Upper lobe of right lung (tissue), 1 donor: ENCODE measurements at places on chromosomes 13 and 19. TPM values are rescaled to one million over a fixed set of nuclear protein-coding genes. Genes with fewer than 3 reads are reported as not detected.

DNA sequence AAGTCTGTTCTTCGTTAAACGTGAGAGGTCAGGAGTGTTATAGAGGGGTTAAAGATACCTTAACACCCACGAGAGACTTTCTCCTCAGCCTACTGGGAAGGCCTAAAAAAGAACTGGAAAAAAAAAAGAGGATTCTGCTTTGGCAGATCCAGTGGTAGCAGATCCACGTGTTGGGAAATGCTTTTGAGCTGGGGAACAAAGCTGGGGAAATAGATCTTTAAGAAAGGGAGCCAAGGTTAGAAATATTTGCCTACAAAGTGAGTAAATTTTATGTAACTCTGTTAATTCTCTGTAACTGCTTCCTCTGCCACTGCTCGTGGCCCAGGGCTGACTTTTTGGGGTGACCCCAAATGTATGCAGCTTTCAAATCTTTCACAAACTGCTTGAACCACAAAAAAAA is 11.7 kb downstream of the RFX2 start:
- H3K4me3 ChIP-seq = no peak overlapping the region
- no peak for DNase-seq
- no peaks in the 10 kb centered on the region for H3K36me3 ChIP-seq
- peak overlapping the region; percentile 89 for H3K27ac ChIP-seq

DNA sequence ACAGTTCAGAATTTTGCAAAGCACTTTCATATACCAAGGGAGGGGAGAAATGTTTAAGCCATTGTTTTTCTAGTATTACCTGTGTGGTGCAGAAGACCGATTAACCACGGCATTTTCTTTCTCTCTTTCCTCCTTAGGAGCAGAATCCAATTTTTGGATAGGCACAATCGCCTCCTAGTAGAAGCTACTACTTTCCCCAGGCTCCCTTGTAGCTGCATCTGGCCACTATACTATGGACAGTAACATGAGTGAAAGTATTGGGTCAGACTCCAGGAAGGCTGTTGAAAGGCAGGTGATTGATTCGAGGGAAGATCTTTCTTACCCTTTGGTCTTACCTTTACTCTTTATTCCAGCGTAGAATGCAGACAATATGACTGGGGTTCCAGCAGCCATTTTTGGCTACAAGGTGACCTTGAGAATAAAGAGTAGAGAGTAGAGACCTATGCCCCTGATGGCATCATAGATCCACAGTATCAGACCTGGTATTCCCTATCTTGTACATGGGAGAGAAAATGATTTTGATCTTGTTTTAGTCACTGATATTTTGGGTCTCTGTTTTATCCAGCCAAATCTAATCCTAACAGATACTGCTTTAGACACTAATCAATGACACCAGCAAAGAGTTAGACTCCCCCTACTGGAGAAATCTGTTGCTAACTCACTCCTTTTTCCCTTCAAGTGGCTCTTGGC is 77.0 kb downstream of the LRRC63 start:
- no peak overlapping the region for H3K4me3 ChIP-seq
- H3K4me1 ChIP-seq = no peaks in the 10 kb centered on the region
- no peaks in the 10 kb centered on the region for H3K27me3 ChIP-seq
- no peak overlapping the region for H3K27ac ChIP-seq
- no peak for DNase-seq

DNA sequence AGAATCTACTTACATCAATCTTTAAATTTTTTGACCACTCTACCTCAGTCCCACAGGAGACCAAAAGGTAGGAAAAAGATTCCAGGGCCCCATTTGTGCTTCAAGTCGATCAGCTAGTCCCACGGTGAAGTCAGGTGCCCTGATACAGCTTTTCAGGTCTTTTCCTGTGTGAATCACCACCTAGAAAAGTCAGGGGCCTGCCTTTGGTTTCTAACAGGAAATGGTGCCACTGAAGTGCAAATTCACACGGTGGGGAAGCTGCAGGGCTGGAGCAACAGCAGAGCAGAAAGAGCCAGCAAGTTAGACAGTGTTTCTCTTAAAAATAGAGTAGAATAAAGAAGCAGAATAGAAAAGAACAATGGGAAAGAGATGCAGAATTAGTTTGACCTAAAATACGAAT is 107.5 kb downstream of the KLF12 start:
- no peaks in the 10 kb centered on the region for H3K4me1 ChIP-seq
- no peaks in the 10 kb centered on the region for H3K27me3 ChIP-seq
- DNase-seq = no peak

- no peaks in the 10 kb centered on the region for H3K27me3 ChIP-seq
- DNase-seq = no peak
- no peaks in the 10 kb centered on the region for H3K4me1 ChIP-seq
- no peak overlapping the region for H3K27ac ChIP-seq
- H3K36me3 ChIP-seq = peaks cover 69% of the 10 kb centered on the region
These were observed 40.1 kb downstream of the PSPC1 start for GRCh38 chr13:19742643-19743042.

GRCh38 chr19:56141417-56141993 is 418 bp downstream of the ZNF444 start:
- peak overlapping the region; percentile 62 for H3K4me3 ChIP-seq
- no peaks in the 10 kb centered on the region for H3K27me3 ChIP-seq
- no peak for DNase-seq
- H3K27ac ChIP-seq = peak overlapping the region; percentile 94
- H3K36me3 ChIP-seq = no peaks in the 10 kb centered on the region

GRCh38 chr13:110130431-110130830 is 176.5 kb downstream of the COL4A1 start:
- H3K36me3 ChIP-seq = no peaks in the 10 kb centered on the region
- H3K27me3 ChIP-seq = no peaks in the 10 kb centered on the region
- peaks cover 16% of the 10 kb centered on the region for H3K4me1 ChIP-seq
- no peak overlapping the region for H3K27ac ChIP-seq

- no peaks in the 10 kb centered on the region for H3K4me1 ChIP-seq
- no peak overlapping the region for H3K4me3 ChIP-seq
- H3K27me3 ChIP-seq = no peaks in the 10 kb centered on the region
- no peak overlapping the region for H3K27ac ChIP-seq
- H3K36me3 ChIP-seq = no peaks in the 10 kb centered on the region
These were observed 110.4 kb upstream of the TSC22D1 start for GRCh38 chr13:44686531-44686934.

DNA sequence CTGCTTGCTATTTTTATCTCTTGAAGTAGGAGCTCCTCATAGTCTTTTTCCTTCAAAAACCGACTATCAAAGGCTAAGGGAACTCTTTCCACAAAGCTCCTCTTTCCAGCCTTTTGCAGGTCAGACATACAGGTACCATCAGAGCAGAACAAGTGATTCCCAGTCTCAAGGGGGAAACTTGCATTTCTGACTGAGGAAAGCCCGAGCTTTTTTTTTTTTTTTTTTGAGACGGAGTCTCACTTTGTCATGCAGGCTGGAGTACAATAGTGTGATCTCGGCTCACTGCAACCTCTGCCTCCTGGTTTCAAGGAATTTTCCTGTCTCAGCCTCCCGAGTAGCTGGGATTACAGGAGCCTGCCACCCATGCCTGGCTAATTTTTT is 32.0 kb downstream of the RUBCNL start:
- no peaks in the 10 kb centered on the region for H3K36me3 ChIP-seq
- H3K27ac ChIP-seq = no peak overlapping the region
- DNase-seq = no peak

- DNase-seq = no peak
- no peak overlapping the region for H3K4me3 ChIP-seq
- peaks cover 31% of the 10 kb centered on the region for H3K4me1 ChIP-seq
- H3K27me3 ChIP-seq = no peaks in the 10 kb centered on the region
These were observed 69.4 kb upstream of the SPATA13 start for GRCh38 chr13:24091080-24091479.

DNA sequence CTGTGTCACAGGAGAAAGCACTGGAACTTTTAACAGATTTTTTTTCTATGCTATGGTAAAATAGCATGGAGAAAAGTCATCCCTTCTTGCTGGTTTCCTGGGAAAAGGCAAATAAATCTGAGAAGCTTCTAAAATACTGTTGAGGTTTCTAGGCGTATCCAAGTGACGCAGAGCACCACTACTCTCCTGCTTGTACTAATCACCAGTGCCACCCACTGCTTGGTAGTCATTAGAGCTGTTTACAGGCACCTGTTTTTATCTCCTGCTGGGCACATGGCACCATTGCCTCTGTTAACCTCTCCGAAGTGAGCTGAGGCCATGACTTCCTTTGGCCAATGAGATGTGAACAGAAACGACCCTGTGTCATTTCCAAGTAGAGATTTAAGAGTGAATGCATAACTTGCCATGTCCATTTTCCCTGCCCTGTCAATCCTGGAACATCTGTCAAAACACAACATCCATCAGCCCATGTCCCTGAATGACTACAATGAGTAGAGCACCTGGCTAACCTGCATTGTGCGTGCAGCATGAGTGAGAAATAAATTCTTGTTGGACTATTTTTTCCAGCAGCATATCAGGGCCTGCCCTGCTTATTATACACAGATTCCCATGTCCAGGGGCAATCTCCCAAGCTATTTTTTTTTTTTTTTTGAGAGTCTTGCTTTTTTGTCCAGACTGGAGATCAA is 17.3 kb upstream of the OXGR1 start:
- no peak overlapping the region for H3K4me3 ChIP-seq
- no peaks in the 10 kb centered on the region for H3K36me3 ChIP-seq
- no peak for DNase-seq
- no peak overlapping the region for H3K27ac ChIP-seq

DNA sequence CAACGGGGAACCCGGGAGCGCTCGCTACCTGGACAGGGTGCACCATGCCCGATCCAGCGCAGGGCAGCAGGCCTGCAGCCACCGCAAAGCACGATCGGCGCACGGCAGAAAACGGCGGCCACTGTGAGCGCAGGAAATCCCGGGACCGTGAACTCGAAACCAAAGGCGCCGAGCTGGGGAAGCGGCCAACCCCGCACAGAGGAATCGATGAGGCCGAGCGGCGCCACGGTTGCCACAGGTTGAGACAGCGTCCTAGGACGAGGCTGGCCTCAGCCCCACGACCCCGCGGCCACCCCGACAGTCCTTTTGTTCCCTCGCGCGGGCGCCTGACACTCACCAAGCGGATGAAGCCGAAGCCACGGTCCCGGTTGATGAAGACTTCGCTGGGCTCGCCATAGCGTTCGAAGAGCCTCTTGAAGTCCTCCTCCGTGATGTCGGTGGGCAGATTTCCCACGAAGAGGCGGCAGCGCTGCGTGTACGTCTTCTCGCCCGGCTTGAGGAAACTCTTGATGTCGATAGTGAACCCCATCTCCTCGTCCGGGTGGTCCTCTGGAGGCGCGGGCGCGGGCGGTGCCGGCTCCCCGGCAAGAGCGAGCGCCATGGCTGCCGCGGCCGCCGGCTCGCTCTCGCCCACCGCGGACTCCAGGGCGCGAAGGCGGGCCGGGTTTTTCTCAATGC is 557 bp downstream of the PSPC1 start:
- peak; percentile 83 for DNase-seq
- no peaks in the 10 kb centered on the region for H3K27me3 ChIP-seq
- H3K4me3 ChIP-seq = peak overlapping the region; percentile 93

GRCh38 chr13:54912367-54912766 is 1883.8 kb downstream of the OLFM4 start:
- no peaks in the 10 kb centered on the region for H3K27me3 ChIP-seq
- no peak overlapping the region for H3K27ac ChIP-seq
- no peaks in the 10 kb centered on the region for H3K36me3 ChIP-seq
- H3K4me3 ChIP-seq = no peak overlapping the region
- H3K4me1 ChIP-seq = no peaks in the 10 kb centered on the region

DNA sequence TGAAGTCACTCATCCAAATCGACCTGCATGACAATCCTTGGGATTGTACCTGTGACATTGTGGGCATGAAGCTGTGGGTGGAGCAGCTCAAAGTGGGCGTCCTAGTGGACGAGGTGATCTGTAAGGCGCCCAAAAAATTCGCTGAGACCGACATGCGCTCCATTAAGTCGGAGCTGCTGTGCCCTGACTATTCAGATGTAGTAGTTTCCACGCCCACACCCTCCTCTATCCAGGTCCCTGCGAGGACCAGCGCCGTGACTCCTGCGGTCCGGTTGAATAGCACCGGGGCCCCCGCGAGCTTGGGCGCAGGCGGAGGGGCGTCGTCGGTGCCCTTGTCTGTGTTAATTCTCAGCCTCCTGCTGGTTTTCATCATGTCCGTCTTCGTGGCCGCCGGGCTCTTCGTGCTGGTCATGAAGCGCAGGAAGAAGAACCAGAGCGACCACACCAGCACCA is 5.9 kb downstream of the SLITRK5 start:
- peak overlapping the region; percentile 54 for H3K4me3 ChIP-seq
- no peaks in the 10 kb centered on the region for H3K36me3 ChIP-seq
- peak; percentile 53 for DNase-seq
- H3K4me1 ChIP-seq = peaks cover 15% of the 10 kb centered on the region

- peak overlapping the region; percentile 71 for H3K4me3 ChIP-seq
- DNase-seq = peak; percentile 81
- peak overlapping the region; percentile 96 for H3K27ac ChIP-seq
- H3K36me3 ChIP-seq = peaks cover 15% of the 10 kb centered on the region
- H3K4me1 ChIP-seq = peaks cover 23% of the 10 kb centered on the region
These were observed 518 bp downstream of the KLF2 start for GRCh38 chr19:16325161-16325527.

The GARIN5A gene
- total RNA-seq = 3.8 TPM

The PSG5 gene
- not detected for total RNA-seq

The RGCC gene
- 752 TPM for total RNA-seq

The MYH14 gene
- total RNA-seq = 146 TPM

The DHDH gene
- total RNA-seq = 3.0 TPM

The APOC1 gene
- total RNA-seq = 558 TPM

The AMER2 gene
- total RNA-seq = not detected

The CPAMD8 gene
- 50.9 TPM for total RNA-seq

The DNM2 gene
- 280 TPM for total RNA-seq

The APC2 gene
- 0.20 TPM for total RNA-seq

The ZNF132 gene
- total RNA-seq = 5.1 TPM

The FPR2 gene
- total RNA-seq = 12.5 TPM
